Thoracic aorta endothelial cell (primary cell): ENCODE measurements at places on chromosomes 6 and 20. TPM values are rescaled to one million over a fixed set of nuclear protein-coding genes. Genes with fewer than 3 reads are reported as not detected.

GSTA3 gene
- not detected in 2 replicates for total RNA-seq

PLEKHG1 gene
- 78.7 and 87.0 TPM in 2 replicates for total RNA-seq

C6orf15 gene
- total RNA-seq: not detected in 2 replicates

NHLRC1 gene
- 1.2 and 2.3 TPM in 2 replicates for total RNA-seq

ADGB gene
- not detected in 2 replicates for total RNA-seq

PRKN gene
- total RNA-seq: 0.29 and 2.1 TPM in 2 replicates

TNNC2 gene
- total RNA-seq: not detected in 2 replicates

PFDN4 gene
- 134 and 136 TPM in 2 replicates for total RNA-seq

PTCRA gene
- not detected in 2 replicates for total RNA-seq

STMND1 gene
- not detected in 2 replicates for total RNA-seq

SOBP gene
- total RNA-seq: 3.7 and 6.0 TPM in 2 replicates

PCIF1 gene
- total RNA-seq: 12.2 and 15.7 TPM in 2 replicates

PNLDC1 gene
- total RNA-seq: not detected in 2 replicates

HLA-DRA gene
- total RNA-seq: not detected in 2 replicates

CD93 gene
- 323 and 495 TPM in 2 replicates for total RNA-seq

TMEM200A gene
- total RNA-seq: 2.6 TPM in 1 of 2 replicates, not detected in the other

MACROD2 gene
- total RNA-seq: 0.66 and 1.0 TPM in 2 replicates
